PC-3 (cell line): ENCODE measurements at places on chromosomes 7 and 10. TPM values are rescaled to one million over a fixed set of nuclear protein-coding genes. Genes with fewer than 3 reads are reported as not detected.

- DNase-seq: no peak
- no peak overlapping the region for H3K27ac ChIP-seq
- peaks cover 6% of the 10 kb centered on the region; the same call in 1 of the 2 replicates for H3K4me1 ChIP-seq
- H3K27me3 ChIP-seq: no peaks in the 10 kb centered on the region
Observed at GRCh38 chr10:31604646-31605170, 285.7 kb downstream of the ZEB1 start.

FAM25G gene
- not detected in 2 replicates for total RNA-seq

DNA sequence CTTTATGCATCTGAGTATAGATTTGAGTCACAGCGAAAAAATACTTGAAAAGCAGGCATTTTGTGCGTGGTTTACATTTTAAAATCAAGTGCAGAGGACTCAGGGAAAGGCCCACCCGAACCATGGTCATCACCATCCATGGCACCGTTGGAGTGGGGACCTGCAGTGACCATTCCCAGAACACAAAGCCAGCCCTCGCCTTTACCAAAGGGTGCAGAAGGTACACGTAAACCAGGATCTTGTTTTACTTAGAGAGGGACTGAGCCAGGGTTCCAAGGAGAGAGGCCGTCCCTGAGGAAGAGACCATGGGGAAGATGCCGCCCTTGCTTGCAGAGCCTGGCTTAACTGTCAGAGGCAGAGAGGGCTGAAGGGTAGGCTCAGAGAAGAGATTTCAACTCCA lies 12.0 kb upstream of the CNPY1 start:
- DNase-seq: no peak
- peaks cover 6% of the 10 kb centered on the region; the same call in 1 of the 2 replicates for H3K27me3 ChIP-seq
- H3K4me3 ChIP-seq: no peak overlapping the region
- no peaks in the 10 kb centered on the region for H3K36me3 ChIP-seq
- no peaks in the 10 kb centered on the region for H3K4me1 ChIP-seq

GRCh38 chr10:8575620-8576019 lies 521.1 kb downstream of the GATA3 start:
- H3K4me1 ChIP-seq: no peaks in the 10 kb centered on the region
- no peak for DNase-seq
- H3K27me3 ChIP-seq: peaks cover 9% of the 10 kb centered on the region; the same call in 1 of the 2 replicates
- no peaks in the 10 kb centered on the region for H3K36me3 ChIP-seq
- H3K27ac ChIP-seq: no peak overlapping the region
- no peak overlapping the region for H3K4me3 ChIP-seq

NME8 gene
- total RNA-seq: not detected in 2 replicates

OPN1SW gene
- total RNA-seq: not detected in 2 replicates
